Sciatic nerve (tissue), 2 donors: ENCODE measurements at places on chromosomes 11 and 22. TPM values are rescaled to one million over a fixed set of nuclear protein-coding genes. Genes with fewer than 3 reads are reported as not detected.

Gene CASP4
- total RNA-seq = 68.1 TPM

Gene GATD1
- 74.8 TPM for total RNA-seq

Gene ZNF202
- total RNA-seq = 10.7 TPM

Gene OR8D1
- not detected for total RNA-seq

DNA sequence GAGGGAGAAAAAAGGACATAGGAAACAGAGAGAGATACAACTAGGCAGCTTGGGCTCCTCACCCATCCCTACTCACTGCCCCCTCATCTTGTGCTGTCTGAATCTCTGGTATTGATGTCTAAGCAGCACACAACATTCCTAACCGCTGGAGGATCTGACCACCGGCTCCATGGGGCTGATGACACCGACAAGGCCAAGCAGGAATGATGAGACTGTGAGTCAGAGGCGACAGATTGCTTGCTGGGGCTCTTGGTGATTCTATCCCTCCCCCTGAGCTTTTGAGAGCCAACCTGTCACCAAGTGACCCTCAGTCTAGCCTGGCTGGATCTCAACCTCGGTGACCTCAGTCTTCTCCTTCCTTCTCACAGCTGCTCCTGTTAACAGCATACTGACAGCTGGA lies 13.8 kb downstream of the PAMR1 start:
- DNase-seq = no peak

Gene VPREB1
- total RNA-seq = not detected

Gene HTR3B
- total RNA-seq = not detected

GRCh38 chr11:86119077-86119476 lies 50.2 kb upstream of the PICALM start:
- DNase-seq = no peak
